ENCODE measurements at places on chromosomes 2 and 18.

DNA sequence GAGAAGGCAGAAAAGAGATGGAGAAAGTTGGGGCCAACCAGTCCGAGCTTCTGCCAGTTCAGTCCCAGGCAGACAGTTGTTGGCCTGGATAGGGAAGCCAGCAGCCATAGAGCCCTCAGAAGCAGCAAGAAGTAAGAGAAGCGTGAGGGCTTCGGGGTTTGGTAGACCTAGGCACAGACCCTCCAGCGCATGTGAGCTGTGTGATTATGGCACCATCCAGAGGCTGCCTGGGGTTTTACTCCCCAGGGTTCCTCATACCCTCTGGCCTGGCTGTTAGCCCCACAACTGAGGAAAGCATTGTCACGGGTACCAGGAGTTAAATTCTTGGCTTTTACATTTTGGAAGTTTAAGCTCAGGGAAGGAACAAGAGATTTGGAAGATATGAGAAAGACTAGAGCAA lies 93.7 kb upstream of the RAB6C start:
- H3K27ac ChIP-seq = no peak overlapping the region
- DNase-seq = no peak
- H3K27me3 ChIP-seq = no peaks in the 10 kb centered on the region
- no peak overlapping the region for H3K4me3 ChIP-seq
- H3K36me3 ChIP-seq = no peaks in the 10 kb centered on the region
- no peaks in the 10 kb centered on the region for H3K4me1 ChIP-seq

- H3K4me3 ChIP-seq = no peak overlapping the region
- H3K4me1 ChIP-seq = no peaks in the 10 kb centered on the region
- no peaks in the 10 kb centered on the region for H3K36me3 ChIP-seq
- no peaks in the 10 kb centered on the region for H3K27me3 ChIP-seq
- no peak for DNase-seq
Measured at GRCh38 chr18:27750014-27750413, 426.9 kb downstream of the CDH2 start.

DNA sequence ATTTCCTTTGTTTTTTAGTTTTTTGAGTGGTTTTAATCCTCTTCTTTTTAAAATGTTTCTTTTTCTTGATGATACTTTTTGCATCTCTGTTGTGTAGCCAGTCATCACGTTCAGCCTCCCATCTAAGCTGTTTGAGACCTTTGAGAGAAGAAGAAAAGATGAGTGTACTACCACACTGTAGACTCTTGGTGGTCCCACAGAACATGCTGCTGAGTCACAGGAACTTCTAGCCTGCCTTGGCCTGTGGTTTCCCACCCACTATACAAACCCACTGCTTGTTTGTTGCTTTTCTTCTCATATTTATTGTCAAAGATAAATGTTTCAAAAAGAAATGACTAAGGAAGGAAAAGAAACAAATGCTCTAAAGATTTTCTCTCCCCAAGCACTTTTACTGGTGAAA lies 5.5 kb downstream of the CEBPZOS start:
- no peak overlapping the region for H3K27ac ChIP-seq
- H3K4me1 ChIP-seq = peaks cover 5% of the 10 kb centered on the region
- H3K4me3 ChIP-seq = no peak overlapping the region
- no peak for DNase-seq
- H3K27me3 ChIP-seq = no peaks in the 10 kb centered on the region

- H3K4me3 ChIP-seq = no peak overlapping the region
- H3K27me3 ChIP-seq = no peaks in the 10 kb centered on the region
- no peak for DNase-seq
- no peak overlapping the region for H3K27ac ChIP-seq
- no peaks in the 10 kb centered on the region for H3K36me3 ChIP-seq
Measured at GRCh38 chr18:62485684-62486083, 37.1 kb upstream of the ZCCHC2 start.

DNA sequence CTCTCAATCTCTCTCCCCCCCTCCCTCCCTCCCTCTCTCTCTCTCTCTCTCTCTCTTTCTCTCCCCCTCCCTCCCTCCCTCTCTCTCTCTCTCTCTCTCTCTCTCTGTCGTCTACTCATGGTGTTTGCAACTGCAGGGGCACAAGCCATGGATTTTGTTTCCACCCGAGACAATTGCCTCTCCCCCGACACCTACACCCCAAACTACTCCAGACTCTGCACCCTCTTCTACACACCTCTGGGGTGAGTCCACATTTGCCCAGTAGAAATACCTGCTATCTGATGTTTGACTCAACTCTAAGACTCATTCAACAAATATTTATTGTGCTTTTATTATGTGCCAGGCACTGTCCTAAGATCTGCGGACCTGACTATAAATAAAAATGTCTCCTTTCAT lies 93.7 kb downstream of the TMEM17 start:
- H3K4me3 ChIP-seq = no peak overlapping the region
- no peaks in the 10 kb centered on the region for H3K4me1 ChIP-seq
- H3K36me3 ChIP-seq = no peaks in the 10 kb centered on the region

DNA sequence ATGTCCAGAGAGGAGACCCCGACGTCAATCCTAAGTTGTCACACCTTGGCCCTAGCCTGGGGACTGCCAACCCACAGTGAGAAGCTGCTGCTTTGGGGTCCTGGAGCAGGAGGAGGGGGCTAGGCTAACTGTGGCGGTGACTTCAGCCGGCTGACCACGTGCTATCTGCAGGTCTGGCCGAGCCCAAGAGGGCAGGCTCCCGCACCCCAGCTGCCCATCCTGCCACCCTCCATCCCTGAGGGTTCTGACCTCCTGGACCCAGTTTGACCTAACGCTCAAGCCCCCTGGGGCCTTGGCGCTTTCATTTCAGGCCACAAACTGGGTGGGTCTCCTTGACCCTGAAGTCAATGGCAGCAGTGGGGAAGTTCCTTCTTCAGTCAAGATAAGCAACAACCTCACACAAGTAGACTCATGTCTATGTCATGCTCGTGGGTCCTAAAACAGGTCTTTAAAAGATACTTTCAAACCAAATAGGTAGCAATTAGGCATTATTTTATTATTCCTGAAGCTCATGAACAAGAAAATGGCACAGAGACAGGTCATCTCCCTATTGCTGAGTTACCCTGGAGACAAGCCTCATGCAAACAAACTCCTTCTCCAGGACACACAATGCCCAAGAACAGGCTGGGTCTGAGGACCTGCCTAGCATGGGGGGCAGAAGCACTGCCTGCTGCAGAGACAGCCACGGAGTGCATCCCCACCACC lies 2.3 kb downstream of the HES6 start:
- no peak for DNase-seq
- no peak overlapping the region for H3K27ac ChIP-seq
- H3K27me3 ChIP-seq = no peaks in the 10 kb centered on the region
- no peak overlapping the region for H3K4me3 ChIP-seq
- H3K36me3 ChIP-seq = no peaks in the 10 kb centered on the region

GRCh38 chr18:3305933-3306332 lies 44.0 kb downstream of the MYL12B start:
- H3K27me3 ChIP-seq = no peaks in the 10 kb centered on the region
- no peak for DNase-seq
- H3K27ac ChIP-seq = no peak overlapping the region
- no peak overlapping the region for H3K4me3 ChIP-seq
- H3K36me3 ChIP-seq = no peaks in the 10 kb centered on the region

DNA sequence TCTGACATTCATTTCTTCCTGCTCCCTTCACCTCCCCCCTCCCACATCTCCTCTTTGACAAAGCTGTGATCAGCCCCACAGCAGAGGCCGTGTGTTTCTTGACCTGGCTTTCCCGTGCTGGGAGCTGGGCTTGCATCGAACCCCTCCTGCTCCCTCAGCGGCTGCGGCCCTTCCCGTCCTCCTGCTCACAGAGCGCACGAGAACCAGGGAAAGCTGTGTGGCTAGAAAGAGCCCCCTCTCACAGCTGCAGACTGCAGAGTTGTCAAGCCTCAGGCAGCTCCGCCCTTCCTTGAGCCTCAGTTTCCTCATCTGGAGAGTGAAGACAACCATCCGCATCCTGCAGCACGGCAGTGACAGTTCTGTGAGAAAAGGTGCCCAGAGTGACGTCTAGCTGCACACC lies 65.7 kb upstream of the GLI2 start:
- H3K4me1 ChIP-seq = no peaks in the 10 kb centered on the region
- H3K4me3 ChIP-seq = no peak overlapping the region
- DNase-seq = no peak
- H3K27ac ChIP-seq = no peak overlapping the region
- no peaks in the 10 kb centered on the region for H3K36me3 ChIP-seq

- no peaks in the 10 kb centered on the region for H3K27me3 ChIP-seq
- DNase-seq = no peak
- H3K36me3 ChIP-seq = no peaks in the 10 kb centered on the region
- no peak overlapping the region for H3K27ac ChIP-seq
- no peak overlapping the region for H3K4me3 ChIP-seq
- no peaks in the 10 kb centered on the region for H3K4me1 ChIP-seq
Measured at GRCh38 chr2:211070547-211070946, 514.1 kb downstream of the CPS1 start.

- no peaks in the 10 kb centered on the region for H3K27me3 ChIP-seq
- DNase-seq = peak; percentile 31
- H3K36me3 ChIP-seq = no peaks in the 10 kb centered on the region
- peak overlapping the region; percentile 90 for H3K4me3 ChIP-seq
- H3K4me1 ChIP-seq = peaks cover 4% of the 10 kb centered on the region
- peak overlapping the region; percentile 90 for H3K27ac ChIP-seq
Measured at GRCh38 chr2:100563407-100564247, 834 bp downstream of the PDCL3 start.

GRCh38 chr2:41947701-41948396 lies 100.0 kb upstream of the PKDCC start:
- no peaks in the 10 kb centered on the region for H3K4me1 ChIP-seq
- H3K27me3 ChIP-seq = no peaks in the 10 kb centered on the region
- H3K36me3 ChIP-seq = no peaks in the 10 kb centered on the region
- H3K4me3 ChIP-seq = no peak overlapping the region
- DNase-seq = no peak
- H3K27ac ChIP-seq = no peak overlapping the region

DNA sequence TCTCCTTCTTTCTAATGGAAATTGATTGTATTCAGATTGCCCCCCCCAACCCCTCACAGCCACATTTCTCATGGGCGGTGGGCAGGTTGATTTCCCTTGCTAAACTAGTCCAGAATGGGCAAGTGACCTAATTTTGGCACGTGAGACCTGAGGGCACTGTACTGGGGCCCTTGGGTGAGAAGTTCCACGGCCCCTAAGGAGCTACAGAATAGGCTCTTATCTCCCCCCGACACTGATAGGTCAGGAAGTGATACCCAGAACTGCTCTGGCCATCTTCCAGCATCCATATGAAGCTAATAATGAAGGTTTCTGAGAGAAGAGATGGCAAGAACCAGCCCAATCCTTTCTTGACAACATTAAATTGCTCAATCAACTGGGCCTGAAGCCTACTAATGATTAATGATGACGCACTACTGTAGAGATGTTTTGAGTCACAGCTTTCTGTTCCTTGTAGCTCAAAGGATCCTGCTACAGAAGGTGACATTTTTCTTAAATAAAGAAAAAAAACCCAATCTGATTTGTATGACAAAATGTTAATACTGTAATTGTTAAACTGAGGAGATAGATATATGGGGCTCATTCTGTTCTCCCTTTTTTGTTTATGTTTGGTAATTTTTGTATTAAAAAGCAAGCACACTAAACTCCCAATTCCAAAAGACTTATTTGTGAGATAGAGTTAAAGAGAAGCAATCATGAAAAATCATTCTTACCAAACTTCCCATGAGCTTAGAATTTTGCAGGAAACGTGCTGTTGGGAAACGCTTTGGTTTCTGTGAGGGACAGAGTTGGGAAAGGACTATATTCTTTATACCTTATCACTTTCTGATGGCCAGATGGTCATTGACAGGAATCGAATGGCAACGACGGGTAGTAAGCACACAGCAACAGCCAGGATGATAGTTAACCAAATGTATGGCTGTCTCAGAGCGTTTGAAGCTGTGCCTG lies 28.2 kb upstream of the NARS1 start:
- H3K4me1 ChIP-seq = no peaks in the 10 kb centered on the region
- DNase-seq = no peak
- no peak overlapping the region for H3K4me3 ChIP-seq
- H3K27ac ChIP-seq = no peak overlapping the region
- H3K36me3 ChIP-seq = no peaks in the 10 kb centered on the region

DNA sequence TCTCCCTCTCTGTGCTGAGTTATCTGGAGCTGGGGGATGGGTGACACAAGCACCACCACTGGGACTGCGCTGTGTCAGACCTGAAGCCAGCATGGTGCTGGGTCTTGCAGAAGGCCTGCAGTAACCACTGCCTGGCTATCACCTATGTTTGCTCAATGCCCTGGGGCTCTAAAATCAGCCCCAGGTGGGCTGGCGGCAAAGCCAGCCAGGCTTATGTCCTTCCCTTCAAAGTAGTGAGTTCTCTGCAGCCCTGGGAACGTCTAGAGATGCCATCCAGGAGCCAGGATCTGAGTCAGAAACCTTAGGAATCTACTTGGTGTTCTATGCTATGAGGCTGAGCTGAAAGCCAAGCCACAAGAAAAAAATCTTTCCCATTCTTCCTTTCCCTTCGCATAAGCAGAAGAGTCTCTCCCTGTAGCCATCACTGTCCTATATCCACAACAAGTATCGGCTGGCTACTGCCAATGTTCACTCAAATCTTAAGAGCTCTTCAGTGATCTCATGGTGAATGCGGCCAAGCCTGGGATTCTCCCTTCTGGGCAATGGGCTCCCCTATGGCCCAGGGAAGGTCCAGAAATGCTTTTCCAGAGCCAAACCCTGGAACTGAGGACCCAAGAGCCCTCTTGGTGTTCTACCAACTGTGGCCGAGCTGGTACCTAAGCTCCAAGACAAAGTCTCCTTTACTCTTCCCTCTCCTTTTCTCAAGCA lies 248.7 kb downstream of the ZNF385B start:
- DNase-seq = no peak
- H3K36me3 ChIP-seq = no peaks in the 10 kb centered on the region
- H3K4me3 ChIP-seq = no peak overlapping the region
- H3K27me3 ChIP-seq = no peaks in the 10 kb centered on the region

- no peak for DNase-seq
- no peaks in the 10 kb centered on the region for H3K27me3 ChIP-seq
- H3K4me3 ChIP-seq = no peak overlapping the region
- H3K4me1 ChIP-seq = no peaks in the 10 kb centered on the region
Measured at GRCh38 chr18:8288472-8289195, 320.6 kb upstream of the RAB12 start.

DNA sequence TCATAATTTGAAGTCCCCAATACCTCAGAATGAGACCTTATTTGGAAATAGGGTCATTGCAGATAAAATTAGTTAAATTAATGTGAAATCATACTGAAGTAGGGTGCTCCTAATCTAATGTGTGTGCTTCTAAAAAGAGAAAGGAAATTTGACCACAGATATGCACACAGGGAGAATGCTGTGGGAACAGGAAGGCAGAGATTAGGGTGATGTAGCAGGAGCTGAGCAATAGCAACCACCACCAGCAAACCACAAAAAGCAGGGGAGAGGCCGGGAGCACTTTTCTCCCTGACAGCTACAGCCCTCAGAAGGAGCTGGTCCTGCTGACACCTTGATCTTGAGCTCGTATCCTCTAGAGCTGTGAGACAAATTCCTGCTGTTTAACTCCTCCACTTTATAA lies 24.6 kb upstream of the SCG2 start:
- DNase-seq = no peak
- H3K36me3 ChIP-seq = no peaks in the 10 kb centered on the region
- H3K4me1 ChIP-seq = no peaks in the 10 kb centered on the region
- no peak overlapping the region for H3K4me3 ChIP-seq

- H3K27ac ChIP-seq = peak overlapping the region; percentile 10
- no peak overlapping the region for H3K4me3 ChIP-seq
- no peaks in the 10 kb centered on the region for H3K27me3 ChIP-seq
- peak; percentile 54 for DNase-seq
- H3K4me1 ChIP-seq = no peaks in the 10 kb centered on the region
Measured at GRCh38 chr2:128379021-128380015, 60.6 kb upstream of the HS6ST1 start.
